Activated CD8-positive, alpha-beta memory T cell treated with anti-CD3 and anti-CD28 coated beads for 48 hours (primary cell): ENCODE measurements at places on chromosomes 4 and X.
A peak's percentile ranks its signal among the peaks of the same experiment; 100 is the strongest.

- no peak for DNase-seq
Observed at GRCh38 chrX:112731793-112732192, 52.1 kb upstream of the LHFPL1 start.

DNA sequence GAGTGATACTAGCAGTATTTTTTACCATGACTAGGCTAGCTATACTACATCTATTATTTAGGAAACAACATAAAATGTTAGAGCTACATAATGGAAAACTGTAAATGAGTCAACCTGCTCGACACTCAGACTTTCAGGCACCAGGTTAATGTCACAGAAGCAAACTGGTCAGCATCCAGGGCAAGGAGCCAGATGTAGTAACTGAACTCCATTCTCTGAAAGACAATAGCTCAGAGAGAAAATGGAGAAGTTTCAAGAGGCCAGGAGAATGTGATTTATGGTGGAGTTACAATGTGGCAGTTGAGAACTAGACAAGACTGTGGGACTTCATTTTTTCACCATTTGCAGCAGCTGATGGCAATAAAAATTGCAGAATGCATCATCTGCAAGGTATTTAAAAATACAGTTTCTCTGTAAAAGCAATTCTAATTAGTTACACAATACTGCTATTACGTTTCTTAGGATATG is 342.7 kb upstream of the PABPC4L start:
- no peak for DNase-seq

GRCh38 chr4:84366161-84366560 is 132.9 kb downstream of the NKX6-1 start:
- no peak for DNase-seq

GRCh38 chr4:17468619-17469221 is 43.2 kb downstream of the QDPR start:
- DNase-seq, result no peak

DNA sequence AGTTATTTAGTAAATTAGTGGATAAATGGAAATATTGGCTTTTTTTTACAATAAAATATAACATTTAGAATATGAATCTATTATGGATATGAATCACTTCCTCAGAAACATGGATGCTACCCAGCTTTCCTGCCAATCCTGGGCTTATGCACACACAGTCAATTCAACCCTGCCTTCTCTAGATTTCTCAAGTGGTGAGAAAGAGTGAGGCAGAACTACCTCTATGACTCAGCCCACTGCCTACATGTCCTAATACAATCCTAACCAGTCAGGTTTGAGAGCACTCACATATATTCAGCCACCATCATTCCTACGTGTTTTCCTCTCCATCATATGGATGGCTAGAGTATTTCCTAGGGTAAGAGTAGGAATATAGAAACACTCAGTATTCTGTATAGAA is 91.1 kb upstream of the ANKRD50 start:
- DNase-seq, result no peak

DNA sequence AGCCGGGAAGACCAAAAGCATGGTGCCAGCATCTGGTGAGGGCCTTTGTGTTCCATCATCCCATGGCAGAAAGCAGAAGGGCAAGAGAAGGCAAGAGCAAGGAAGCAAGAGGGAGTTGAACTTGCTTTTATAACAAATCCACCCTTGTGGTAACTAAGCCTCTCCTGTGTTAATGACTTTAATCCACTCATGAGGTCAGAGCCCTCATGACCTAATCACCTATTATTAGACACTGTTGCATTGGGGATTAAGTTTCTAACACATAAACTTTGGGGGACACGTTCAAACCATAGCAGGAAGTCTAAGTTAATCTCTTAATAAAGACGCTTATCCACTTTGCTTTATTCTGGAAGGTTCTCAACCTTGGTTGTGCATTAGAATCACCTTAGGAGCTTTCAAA is 12.5 kb upstream of the PCYT1B start:
- no peak for DNase-seq

- DNase-seq, result no peak
Observed at GRCh38 chr4:23353200-23353599, 536.6 kb downstream of the PPARGC1A start.

DNA sequence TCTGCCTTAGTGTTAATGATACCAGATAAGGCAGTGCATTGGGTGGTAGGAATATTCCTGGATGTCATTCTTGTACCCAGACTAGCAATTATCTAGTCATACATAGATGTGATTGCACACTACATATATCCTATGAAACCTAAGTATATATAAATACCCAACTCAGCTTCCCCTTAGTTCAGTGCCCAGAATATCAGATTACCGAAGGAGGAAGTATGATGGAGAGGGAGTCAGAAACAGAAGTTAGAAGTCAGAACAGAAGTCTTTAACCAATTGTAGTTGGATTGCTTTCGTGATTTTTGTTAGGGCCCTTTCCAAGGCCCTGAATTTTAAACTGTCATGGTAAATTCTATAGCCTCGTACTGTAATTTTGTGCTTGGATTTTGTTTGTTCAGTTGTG is 42.9 kb downstream of the MOB1B start:
- DNase-seq, result no peak

DNA sequence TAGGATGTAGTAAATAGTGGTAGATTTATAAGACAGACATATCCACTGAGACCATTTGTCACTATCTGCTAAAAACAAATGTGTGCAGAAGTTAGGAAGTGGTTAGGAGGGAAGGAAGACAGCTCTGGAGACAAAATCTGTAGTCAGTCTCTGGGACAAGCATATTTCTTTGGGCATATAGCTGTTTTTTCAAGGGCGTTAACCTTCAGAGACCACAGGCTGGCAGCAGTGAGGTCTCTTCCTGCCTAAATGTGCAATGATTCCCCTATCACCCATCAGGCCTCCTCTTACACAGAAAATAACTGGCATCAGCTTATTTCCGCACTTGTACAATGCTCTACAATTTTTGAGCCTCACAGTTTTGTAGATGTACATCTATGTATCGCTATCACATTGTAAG is 6.5 kb downstream of the TMEM150C start:
- DNase-seq, result no peak

DNA sequence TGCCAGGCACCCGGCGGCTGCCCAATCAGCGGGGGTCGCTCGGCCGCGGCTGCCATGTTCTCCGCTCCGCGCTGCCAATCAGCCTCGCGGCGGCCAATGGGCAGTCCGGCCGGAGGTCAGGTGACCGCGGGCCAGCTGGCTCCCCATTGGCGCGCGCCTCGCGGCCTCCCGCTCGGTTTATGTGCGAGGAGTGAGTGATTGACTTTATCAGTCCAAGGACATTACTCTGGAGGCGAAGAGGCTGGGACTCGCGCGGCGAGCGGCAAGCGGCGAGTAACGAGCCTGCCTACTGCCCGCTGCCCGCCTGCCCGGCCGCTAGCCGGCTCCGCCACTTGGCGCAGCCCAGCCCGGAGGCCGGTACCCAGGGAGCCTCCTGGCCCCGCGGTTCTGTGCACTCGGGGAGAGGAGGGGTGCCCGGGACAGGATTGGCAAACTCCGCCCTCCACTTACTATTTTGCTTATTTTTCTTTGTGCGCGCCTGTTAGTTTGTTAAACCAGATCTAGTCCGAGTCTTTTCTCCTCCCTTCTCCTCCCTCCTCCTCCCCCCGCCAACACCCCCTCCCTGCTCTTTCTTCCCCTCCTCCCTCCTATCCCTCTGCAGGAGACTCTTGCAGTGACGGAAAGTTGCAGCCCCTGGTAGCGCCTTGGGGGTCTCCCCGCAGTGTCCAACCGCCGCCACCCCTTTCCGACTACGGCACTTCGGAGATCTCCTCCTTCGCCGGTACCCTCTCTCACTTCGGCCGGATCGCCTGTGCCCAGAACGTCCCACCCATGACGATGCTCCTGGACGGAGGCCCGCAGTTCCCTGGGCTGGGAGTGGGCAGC is at the start of gene ZIC3:
Gene ZIC3, plus strand, starts transcription at position 207 of the 825 bp plus-strand sequence. Its CDS starts 565 bp downstream, at position 772.
- no peak for DNase-seq

- DNase-seq, result no peak
Observed at GRCh38 chr4:158314756-158315487, 104.6 kb downstream of the TMEM144 start.

DNA sequence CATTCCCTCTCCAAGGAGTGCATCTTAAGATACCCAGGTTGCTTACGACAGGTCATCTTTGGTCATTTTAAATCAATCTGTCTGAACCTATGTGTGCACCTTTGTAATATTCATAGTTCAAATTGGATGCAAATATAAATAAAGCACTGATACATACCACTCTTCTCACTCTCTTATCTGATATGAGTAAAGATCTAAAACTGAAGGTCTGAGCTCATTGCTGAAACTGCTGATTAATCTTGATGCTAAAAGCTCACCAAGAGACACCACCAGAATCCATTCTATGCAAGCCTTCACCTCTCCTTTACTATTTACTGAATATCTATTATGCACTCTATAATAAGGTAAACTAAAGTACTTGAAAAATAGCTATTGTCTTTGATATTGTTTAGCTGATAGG is 16.6 kb downstream of the HSD17B13 start:
- no peak for DNase-seq

GRCh38 chr4:185086053-185086452 is 57.0 kb upstream of the SLC25A4 start:
- DNase-seq, result no peak

GRCh38 chrX:84046403-84046984 is 141.5 kb downstream of the RPS6KA6 start:
- DNase-seq, result peak; percentile 2

- DNase-seq, result no peak
Observed at GRCh38 chr4:113468165-113469022, 293.1 kb downstream of the CAMK2D start.

- no peak for DNase-seq
Observed at GRCh38 chrX:104189837-104190236, 23.6 kb downstream of the FAM199X start.

GRCh38 chr4:22500831-22501714 is 14.8 kb downstream of the ADGRA3 start:
- no peak for DNase-seq

DNA sequence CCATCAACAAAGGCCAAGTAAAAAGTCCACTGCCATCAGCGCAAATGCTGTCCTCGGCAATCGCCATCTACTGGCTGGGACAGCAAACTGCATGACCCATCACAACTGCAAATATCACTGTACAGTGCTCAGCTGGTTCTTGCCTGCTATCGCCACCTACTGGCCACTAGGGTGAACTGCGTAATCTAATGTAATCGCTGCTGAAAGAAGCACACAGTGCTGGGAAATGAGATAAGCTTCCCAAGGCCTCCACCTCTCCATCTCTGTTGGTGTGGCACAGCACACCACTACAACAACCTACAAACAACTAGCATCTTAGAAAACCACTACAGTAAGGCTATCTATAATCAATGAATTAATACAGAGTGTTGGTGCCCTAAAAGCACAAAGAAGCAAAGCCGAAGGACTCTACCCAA is 298.3 kb downstream of the TEX13A start:
- peak; percentile 22 for DNase-seq

- no peak for DNase-seq
Observed at GRCh38 chr4:179666226-179666625, 2224.0 kb upstream of the AGA start.

- no peak for DNase-seq
Observed at GRCh38 chr4:134632056-134632455, 430.5 kb upstream of the PABPC4L start.
